ENCODE measurements at places on chromosomes 1 and 21.

GRCh38 chr1:86687595-86687994, 16.8 kb upstream of the SH3GLB1 start:
- DNase-seq: no peak

GRCh38 chr1:232966663-232967062, 16.3 kb downstream of the NTPCR start:
- DNase-seq: no peak

- DNase-seq: no peak
Observed at GRCh38 chr1:211753649-211754251, 76.8 kb downstream of the LPGAT1 start.

DNA sequence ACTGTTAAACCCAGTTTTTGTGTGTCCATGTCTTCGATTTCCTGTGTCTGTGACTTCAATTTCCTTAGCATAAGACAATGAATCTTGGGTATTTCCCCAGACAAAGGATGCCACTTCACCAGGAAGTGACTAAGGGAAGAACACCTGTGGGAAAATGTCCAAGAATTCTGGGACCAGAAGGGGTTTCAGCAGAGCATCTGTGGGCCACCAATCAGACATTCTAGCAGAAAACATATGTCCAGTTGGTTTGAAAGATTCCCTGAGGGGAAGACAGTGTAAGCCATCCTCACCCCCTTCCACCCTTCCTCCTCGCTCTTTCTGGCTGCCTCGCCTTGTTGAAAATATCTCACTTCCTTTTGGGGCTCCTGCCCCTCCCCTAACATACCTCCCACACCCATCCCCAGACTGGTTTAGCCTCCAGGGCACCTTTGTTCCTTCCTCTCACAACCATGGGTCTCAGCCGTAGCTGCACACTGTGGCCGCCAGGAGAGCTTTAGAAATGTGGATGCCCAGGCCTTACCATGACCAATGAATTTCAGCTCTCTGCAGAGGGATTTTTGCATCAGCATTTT, 25.5 kb upstream of the IFNAR1 start:
- DNase-seq: peak; percentile 19

Measured in T follicular helper cell (primary cell).